COR-L47 (cell line): ENCODE measurements at places on chromosomes 7 and 10.

GRCh38 chr7:26061678-26062603 lies 90.1 kb upstream of the NFE2L3 start:
- peak; percentile 87 for DNase-seq

GRCh38 chr10:95501203-95502094 lies 59.7 kb downstream of the SORBS1 start:
- DNase-seq: no peak

DNA sequence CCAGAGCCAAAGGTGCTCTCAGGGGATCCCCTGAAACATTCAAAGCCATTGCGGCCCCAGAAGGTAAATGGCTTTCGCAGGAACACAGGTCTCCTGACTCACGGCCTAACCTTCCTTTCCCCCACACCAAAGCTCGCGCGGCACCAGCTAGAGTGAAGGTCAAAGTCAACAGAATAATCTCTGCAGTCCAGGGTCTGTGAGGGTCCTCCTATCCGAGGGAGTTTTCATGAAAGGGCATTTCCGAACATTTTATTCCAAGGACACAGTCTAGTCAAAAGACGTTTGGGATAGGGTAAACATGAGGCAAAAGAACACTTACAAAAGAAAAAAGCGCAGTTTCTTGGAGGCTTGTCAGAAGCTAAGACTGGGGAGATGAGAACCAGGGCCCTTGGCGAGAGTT lies 559 bp upstream of the STEAP2 start:
- DNase-seq: no peak

DNA sequence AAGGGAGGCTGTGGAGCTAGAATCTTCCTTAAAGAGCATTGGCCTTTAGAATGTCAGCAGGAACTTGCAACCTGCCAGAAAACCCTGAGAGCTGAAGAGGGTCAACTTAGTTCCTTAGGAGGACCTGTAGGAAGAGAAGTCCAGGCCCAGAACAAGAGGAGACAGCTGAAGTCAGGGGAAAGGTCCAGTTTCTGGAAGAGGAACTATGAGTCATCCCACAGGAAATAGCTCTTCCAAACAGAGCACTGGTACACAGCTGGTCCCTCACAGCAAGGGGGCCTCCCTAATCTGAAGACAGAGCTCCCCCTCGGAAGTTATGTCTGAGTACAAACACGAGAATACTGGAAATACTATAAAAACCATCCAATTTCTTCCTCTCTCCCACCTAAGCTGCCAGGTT lies 98.9 kb downstream of the HERPUD2 start:
- no peak for DNase-seq

- DNase-seq: no peak
Observed at GRCh38 chr7:13139436-13139835, 452.0 kb downstream of the ARL4A start.

- DNase-seq: no peak
Observed at GRCh38 chr10:62058476-62058875, 157.0 kb downstream of the ARID5B start.
